ENCODE measurements at places on chromosomes 5 and 9. TPM values are rescaled to one million over a fixed set of nuclear protein-coding genes. Genes with fewer than 3 reads are reported as not detected.

PCDHGA11 gene
- total RNA-seq = 3.3 TPM

ANXA2R gene
- total RNA-seq = 1.4 TPM

DNA sequence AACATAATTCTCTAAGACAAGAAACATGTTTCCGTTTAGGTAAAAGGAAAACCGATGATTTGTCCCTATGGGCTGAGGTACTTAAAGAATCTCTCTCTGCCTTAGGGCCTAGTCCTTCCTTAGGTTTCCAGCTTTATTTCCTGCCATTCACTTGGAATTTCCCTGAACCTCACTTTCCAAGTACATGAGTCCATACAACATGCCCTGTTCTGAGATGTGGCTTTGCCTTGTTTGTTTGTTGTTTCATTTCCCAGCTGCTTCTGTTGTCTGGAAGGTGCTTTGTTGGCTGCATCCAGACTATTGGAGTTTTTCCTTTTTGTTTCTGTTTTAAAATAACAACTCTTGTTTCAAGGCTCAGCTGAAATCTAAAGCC, 95.2 kb downstream of the ALDH1A1 start:
- no peaks in the 10 kb centered on the region for H3K36me3 ChIP-seq
- no peak for DNase-seq
- peak overlapping the region; percentile 16 for H3K27ac ChIP-seq
- H3K27me3 ChIP-seq = no peaks in the 10 kb centered on the region
- no peak overlapping the region for H3K4me3 ChIP-seq

DNA sequence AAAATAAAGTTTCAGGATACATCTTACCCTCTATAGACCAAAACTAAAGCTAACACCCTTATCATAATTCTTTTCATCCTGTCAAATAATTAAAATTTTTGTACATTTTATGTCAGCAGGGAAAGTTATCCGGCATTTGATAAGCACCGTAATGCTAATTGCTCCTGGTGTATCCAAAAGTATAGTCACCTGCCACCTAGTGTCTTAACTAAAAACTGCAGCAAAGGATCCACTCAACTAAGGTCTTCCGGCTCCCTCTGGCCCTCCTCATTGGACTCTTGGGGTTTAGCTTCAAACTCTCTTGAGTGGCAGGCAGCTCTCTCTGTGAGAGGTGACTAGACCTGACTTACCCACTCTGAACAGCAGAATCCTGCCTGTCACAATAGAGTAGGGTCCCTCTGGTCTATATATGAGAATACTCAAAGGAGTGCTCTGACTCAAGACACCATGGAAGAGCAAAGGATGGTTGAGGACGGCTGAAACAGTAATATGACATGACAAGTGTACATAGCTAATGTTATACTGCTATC, 60.4 kb upstream of the CAST start:
- DNase-seq = peak; percentile 22
- no peaks in the 10 kb centered on the region for H3K4me1 ChIP-seq
- no peaks in the 10 kb centered on the region for H3K36me3 ChIP-seq
- no peak overlapping the region for H3K27ac ChIP-seq

- no peak overlapping the region for H3K27ac ChIP-seq
- no peak overlapping the region for H3K4me3 ChIP-seq
- DNase-seq = no peak
- H3K36me3 ChIP-seq = no peaks in the 10 kb centered on the region
Measured at GRCh38 chr5:73955271-73955846, 329.4 kb downstream of the ARHGEF28 start.

All from gastrocnemius medialis (tissue), 4 donors.